ENCODE measurements at places on chromosomes 4 and X.

DNA sequence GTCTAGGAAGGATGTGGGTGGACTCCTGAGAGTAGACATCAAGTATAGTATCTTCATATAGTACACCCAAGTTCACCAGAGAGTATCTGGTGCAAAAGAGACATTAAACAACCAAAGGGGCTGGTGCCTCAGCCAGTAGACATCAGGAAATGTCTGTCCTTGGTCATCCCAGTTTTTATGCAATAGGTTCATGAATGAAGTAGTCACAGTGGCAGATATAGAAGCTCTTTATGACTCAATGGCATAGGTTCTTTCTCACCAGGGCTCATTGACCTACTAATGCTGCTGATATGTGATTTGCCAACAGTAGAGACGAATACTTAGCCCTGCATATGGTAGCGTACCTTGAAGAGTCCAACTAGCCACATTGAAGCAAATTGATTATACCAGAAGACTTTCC is 45.0 kb upstream of the CCDC149 start:
- no peak for DNase-seq

DNA sequence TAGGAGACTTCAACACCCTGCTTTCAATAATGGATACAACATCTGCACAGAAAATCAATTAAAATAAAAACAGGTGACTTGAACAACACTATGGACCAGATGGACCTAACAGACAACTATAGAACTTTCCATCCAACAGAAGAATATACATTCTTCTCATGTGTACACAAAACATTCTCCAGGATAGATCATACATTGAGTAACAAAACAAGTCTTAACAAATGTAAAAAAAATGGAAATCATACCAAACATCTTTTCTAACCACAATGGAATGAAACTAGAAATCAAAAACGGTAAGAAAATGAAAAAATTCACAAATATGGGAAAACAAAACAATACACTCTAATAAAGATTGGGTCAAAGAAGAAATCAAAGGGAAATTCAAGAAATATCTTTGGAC is 24.7 kb downstream of the CYP2U1 start:
- DNase-seq = no peak

GRCh38 chrX:140057001-140057411 is 91.7 kb upstream of the CXorf66 start:
- DNase-seq = peak; percentile 0

GRCh38 chrX:120536061-120536460 is 24.7 kb downstream of the CUL4B start:
- DNase-seq = no peak

DNA sequence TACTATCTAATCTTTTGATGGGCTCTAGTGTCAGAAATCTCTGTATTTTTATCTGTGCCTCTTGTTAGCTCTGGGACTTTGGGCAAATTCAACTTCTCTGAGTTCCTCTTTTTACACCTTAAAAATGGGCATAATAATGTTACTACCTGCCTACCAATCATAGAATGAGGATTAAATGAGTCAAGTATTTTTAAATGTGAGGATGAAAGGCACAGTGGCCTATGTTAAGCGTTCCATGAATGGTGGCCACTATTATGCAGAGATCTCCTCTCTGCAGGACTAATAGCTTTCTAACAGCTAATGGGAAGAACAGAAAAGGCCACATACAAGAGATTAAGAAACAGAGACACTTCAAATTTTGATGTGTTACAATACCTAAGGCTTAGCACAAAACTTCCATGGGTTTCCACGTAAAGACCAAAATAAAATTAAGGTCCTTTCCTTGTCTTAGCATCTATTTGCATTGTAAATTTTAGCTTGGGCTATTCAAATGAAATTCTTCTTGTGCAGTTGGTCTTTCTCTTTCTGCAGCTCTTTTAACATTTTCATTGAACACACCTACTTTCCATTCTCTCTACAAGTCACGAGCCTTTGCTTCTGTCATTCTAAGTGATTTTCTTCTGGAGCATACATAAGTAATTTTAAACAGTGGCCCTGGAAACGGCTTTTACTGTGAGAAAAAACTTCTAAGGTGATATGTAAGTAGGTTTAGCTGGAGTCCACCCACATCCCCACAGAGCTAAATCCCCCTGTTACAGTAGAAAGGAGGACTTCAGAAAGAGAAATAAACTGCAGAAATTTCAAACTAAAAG is 117.9 kb upstream of the MED14 start:
- DNase-seq = no peak

DNA sequence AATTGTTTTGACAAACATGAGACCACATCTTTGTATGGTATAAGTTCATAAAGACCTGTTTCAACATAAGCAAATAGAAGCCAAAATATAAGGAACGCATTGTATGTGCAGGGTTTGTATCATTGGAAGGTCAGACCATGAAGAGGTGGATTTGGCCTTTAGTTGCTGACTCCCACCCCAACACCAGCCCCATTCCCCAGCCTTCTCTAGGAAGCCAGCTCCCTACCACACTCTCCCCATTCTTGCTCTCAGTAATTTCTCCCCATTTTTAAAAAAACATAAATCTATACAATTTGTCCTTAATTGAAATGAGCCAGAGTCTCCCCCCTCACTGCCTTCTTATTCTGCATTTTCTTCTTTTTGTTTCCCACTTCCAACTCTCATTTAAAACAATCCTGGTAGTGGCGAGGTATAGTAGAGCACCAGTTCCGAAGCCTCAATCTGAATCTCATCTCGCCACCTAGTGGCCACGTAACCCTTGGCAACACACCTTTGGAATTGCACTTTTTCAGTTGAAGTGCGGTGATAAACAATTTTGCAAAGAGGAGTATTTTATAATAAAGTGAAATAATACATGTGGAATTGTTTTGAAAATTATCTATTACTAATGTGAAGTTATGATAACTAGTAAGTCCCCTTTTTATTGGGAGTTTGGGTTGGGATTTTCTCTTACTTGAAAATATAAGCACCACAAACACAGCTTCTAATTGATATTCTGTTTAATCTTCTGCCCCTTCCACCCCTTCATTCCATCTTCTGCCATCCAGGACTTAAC is 126.6 kb downstream of the ASB9 start:
- peak; percentile 33 for DNase-seq

- no peak for DNase-seq
Observed at GRCh38 chr4:77040854-77041725, 34.7 kb downstream of the CCNI start.

GRCh38 chr4:144300616-144301015 is 160.1 kb upstream of the GYPA start:
- no peak for DNase-seq

DNA sequence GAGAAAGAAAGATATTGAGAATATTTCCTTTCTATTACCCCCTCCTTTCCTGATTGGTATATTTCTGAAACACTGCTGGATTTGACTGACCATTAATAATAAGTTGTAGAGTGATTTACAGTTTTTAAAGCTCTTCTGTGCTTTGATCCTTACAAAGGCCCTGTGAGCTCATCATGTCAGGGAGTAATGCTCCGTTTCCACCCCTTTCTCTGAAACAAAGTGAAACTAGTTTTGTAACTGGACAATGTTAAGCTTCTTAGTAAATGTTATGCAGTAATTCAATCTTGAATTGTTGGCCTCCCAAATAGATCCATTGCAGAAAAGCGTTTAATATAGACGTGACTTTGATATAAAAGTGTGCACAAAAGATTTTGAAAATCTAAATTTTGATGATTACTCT is 190.1 kb upstream of the GNPDA2 start:
- DNase-seq = no peak

DNA sequence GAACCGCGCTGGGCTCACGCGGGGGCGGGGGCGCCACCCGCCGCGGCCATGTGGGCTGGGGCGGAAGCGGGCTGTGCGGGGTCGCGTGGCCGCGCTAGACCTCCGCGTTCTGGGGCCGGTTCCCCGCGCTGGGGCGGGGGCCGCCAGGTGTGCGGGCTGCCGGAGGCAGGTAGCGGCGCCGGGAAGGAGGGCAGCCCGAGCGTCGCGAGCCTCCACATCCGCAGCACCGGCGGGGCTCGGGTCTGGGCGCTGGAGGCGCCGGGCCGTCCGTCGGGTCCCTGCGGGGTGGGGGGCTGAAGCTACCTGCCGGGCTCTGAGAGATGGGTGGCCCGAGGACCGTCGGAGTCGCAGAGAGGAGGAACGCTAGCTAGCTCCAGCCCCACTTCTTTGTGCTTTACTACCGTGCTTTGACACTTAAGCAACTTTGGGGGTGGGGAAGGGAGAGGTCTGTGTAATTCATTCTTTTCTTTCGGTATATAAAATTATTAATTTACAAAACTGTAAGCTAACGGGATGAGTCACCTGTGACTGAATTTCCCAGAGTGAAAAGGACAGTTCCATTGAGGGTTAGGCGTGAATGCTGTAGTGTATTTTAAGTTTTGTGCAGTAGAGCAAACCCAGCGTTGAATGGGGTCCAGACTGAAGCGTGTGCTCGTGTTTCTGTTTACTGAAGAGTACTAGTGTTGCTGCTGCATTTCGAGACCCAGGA is 689 bp downstream of the METAP1 start:
- no peak for DNase-seq

DNA sequence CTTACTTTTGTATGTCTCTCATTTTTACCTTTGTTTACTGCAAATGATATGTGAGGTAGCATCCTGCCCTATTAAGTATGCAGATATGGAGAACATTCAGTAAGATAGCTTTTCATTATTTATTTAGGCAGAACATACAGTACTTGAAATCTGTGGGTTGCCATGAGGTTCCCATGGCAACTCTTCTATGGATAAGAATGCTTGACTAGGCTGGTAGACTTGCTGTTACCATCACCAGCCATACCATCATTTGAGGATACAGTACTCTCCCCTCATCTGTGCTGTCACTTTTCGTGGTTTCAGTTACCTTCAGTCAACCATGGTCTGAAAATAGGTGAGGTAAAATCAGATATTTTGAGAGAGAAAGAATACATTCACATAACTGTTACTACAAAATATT is 56.7 kb downstream of the NAF1 start:
- DNase-seq = no peak

- no peak for DNase-seq
Observed at GRCh38 chrX:78329486-78329885, 2.1 kb upstream of the CYSLTR1 start.

GRCh38 chr4:8033067-8033755 is 93.5 kb upstream of the AFAP1 start:
- no peak for DNase-seq

DNA sequence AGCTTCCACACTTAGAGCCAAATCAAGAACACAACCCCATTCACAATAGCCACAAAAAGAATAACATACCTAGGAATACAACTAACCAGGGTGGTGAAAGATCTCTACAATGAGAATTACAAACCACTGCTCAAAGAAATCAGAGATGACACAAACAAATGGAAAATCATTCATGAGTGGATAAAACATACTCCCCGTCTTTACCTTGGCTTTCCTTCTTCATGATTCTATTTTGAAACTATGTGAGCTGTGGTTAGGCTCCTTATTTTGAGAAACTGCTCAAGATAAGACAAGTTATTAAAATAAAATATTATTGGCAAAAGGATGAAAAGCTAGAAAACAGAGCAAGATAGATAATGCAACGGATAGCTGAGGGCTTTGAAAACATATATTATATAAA is 598.1 kb upstream of the FAT1 start:
- no peak for DNase-seq

GRCh38 chr4:171478181-171478580 is 335.0 kb upstream of the GALNTL6 start:
- no peak for DNase-seq

DNA sequence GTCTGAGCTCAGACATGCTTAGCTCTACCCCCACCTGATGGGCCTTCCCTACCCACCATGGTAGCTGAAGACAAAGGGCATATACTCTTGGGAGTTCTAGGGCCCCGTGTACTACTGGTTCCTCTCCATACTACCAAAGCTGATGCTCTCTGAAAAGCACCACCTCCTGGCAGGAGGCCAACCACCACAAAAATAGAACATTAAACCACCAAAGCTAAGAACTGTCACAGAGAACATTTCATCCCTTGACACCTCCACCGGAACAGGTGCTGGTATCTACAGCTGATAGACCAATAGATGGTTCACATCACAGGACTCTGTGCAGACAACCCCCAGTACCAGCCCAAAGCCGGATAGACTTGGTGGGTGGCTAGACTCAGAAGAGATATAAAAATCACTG is 13.4 kb downstream of the EDA2R start:
- no peak for DNase-seq

DNA sequence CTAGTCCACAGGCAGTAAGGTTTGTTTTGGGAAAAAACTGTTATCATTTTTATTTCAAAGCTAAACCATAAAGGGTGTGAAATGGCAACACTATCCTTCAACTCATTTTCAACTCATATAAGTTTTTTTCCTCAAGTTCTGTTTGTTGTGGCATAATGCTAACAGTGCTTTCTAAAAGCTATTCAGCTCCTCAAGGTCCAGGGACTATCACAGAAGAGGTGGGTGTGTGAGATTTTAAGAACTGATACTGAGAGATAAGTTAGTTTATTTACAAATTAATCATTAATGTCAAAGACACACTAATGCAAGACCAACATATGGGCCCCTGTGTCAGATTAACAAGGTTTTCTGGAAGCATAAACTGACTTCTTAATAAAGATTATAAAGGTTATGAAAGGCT is 11.8 kb downstream of the UGT2B15 start:
- no peak for DNase-seq

- DNase-seq = peak; percentile 43
Observed at GRCh38 chr4:113534711-113535110, 226.8 kb downstream of the CAMK2D start.

DNA sequence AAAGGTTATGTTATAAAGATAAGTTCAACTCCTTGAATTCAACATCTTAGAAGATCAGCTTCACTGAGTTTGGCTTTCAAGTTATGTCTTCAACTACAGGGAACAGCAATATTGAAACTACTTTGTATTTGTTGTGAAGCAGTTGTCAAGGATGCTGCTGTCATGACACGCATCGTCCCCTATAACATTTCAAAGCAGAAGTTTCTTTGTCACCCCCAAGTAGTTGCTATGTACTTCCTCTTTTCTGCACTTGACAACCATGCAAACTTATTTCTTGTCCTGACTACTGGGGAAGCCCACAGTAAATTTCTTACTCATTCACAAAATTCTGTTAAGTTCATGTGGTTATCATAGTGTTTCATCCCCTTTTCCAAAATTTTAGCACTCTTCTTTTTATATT is 14.3 kb downstream of the ANTXR2 start:
- no peak for DNase-seq

GRCh38 chrX:112642349-112642748 is 37.4 kb downstream of the LHFPL1 start:
- DNase-seq = peak; percentile 39

GRCh38 chr4:4838936-4839810 is 20.3 kb upstream of the MSX1 start:
- no peak for DNase-seq

- no peak for DNase-seq
Observed at GRCh38 chrX:70998411-70999027, 67.6 kb upstream of the SLC7A3 start.

DNA sequence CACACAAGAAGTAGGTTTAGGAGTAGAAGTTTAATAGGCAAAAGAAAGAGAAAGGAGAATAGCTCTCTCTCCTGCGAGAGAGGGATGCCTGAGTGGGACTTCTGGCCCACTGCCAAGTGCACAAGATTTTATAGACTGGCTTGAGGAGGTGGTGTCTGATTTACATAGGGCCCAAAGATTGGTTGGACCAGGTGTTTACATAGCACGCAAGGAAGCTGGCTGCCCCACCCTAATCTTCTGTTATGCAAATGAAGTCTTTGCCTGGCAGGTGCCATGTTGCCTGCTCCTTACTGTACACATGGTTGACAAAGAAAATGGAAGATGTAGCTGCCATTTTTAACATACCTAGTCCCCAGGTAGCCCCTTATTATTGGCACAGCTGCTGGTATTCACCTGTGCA is 170.8 kb upstream of the GATB start:
- DNase-seq = no peak

- no peak for DNase-seq
Observed at GRCh38 chr4:152308951-152309350, 226.9 kb downstream of the FBXW7 start.

GRCh38 chr4:75786526-75786925 is 62.1 kb downstream of the USO1 start:
- DNase-seq = no peak

All from amniotic stem cell (primary cell).